Muscle of back (tissue), 13 donors: ENCODE measurements at places on chromosomes 13 and 19.
A peak's percentile ranks its signal among the peaks of the same experiment; 100 is the strongest.

GRCh38 chr19:47729799-47730520 is 15.4 kb upstream of the NOP53 start:
- DNase-seq, result no peak

DNA sequence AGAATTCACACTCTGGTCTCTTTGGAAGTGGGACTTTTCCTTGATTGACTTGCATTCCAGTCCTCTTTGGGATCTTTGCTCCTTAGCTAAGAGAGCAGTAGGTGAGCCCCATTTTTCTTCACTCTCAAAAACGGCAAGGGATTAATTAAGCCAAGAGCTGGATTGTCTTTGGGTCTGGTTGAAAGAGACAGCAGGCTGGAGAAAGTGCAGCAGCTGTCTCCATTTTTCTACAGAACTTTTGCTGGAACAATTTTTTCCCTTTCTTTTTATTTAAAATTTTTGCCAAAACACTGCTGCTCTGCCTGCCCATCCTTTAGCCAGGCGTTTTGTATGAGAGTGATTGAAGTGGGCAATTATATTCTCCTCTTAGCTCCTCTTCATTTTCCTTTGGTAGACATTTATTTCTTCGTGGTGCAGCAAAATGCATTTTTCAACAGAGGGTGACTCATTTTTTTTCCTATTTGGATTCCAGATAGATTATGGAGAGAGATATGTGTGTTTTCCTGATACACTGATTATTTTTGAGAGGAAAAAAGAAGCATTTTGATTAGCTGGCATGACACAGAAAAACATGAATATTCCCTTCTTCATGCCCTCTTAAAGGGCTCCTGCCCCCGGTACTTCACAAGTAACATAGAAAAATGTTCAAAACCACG is 371.2 kb upstream of the NBEA start:
- no peak for DNase-seq

DNA sequence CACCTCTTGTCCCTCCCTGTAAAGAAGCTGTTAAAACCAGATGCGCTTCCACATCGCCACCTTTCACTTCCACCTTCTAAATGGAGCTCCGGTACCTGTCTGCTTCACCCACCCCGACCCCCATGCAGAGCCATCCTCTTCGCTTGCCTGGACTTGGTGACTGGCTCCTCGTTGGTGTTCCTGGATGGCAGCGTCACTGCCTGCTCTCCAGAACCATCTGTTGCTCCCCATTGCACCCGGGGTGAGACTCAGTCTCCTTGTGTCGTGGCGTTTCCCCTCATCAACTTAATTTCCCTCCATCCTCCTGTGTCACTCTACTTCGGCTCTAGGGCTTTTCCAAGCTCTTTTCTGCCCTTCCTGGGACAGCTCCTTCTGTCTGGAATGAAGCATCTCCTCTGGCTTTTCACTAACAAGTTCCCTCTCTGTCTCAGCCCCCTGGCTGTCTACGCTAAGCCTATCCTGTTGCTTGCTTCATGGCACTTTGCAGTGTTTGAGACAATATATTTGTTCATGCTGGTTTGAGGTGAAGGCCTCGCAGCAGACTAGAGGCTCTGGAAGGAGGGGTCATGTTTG is 10.3 kb downstream of the CEBPG start:
- no peak for DNase-seq

- DNase-seq, result no peak
Observed at GRCh38 chr13:46687810-46688209, 109.2 kb downstream of the ESD start.

DNA sequence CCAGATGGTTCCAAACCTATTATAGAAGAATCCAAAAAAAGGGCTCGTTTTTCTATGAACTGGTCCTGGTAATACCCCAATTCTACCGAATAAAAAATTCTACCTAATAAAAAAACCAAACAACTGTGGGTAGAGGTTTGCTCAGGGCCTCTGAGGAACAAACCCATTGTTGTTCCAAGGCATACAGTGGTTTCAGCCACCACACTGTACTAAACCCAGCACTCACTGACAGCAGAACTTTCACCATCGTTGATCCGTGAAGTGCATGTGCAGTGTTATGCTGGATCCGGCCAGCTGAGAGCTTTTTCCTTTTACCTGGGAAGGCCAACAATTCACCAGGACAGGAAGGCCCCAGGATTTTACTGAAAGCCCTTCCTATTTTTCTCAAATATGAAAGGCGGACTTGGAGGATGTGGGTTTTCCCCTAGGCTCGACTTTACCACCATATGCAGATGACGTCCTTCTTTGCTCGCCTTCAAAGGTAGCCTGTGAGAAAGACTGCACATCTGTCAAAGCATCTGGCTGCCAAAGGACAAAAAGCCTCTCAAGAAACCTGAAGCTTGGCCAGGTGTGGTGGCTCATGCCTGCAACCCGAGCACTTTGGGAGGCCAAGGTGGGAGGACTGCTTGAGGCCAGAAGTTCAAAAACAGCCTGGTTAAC is 7.2 kb upstream of the PABPC3 start:
- no peak for DNase-seq

- no peak for DNase-seq
Observed at GRCh38 chr19:648904-649801, 9.5 kb downstream of the FGF22 start.

GRCh38 chr19:14718522-14719116 is 28.8 kb downstream of the ZNF333 start:
- DNase-seq, result no peak

GRCh38 chr13:27622102-27622820 is 569 bp downstream of the POLR1D start:
- no peak for DNase-seq

GRCh38 chr13:65595916-65596315 is 1634.2 kb downstream of the PCDH9 start:
- peak; percentile 83 for DNase-seq

GRCh38 chr13:102400675-102401145 is 1.1 kb downstream of the FGF14 start:
- DNase-seq, result peak; percentile 38

DNA sequence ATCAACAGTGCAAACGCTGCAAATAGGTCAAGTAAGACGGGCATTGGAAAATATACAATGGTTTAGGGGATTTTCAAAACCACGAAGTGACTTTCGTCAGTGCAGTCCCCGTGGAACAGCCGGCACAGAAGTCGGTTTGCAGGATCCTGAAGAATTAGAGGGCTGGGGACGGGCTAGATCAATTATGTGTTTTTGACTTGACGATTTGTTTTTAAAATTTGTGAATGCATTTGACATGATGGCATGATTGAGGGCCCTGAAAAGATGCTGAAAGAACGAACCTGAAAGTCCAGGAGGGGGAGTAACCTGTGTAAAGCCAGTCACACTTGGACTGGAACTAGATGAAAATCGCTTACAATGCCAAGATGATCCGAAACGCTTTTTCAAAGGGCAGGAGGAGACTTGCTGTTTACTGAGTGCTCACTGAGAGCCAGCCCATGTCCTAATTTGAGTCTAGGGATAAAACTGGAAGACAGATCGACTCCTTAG is 8.9 kb upstream of the DGKH start:
- no peak for DNase-seq

DNA sequence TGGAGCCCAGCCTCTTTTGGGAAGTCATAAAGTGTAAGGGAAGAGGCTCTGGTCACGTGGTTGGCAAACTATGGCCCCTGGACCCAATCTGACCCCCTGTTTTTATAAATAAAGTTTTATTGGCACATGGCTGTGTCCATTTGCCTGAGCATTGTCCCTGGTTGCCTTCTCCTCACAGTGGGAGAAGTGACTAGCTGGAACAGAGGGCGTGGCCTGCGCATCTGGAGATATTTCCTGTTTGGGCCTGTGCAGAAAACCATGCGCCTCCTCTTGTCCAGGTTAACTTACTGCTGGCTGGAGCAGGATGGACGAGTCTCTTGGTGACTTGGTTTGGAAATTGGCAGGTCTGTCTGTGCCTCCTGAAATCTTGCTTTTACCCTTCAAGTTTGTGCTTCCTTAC is 48.3 kb downstream of the KDM4B start:
- no peak for DNase-seq

DNA sequence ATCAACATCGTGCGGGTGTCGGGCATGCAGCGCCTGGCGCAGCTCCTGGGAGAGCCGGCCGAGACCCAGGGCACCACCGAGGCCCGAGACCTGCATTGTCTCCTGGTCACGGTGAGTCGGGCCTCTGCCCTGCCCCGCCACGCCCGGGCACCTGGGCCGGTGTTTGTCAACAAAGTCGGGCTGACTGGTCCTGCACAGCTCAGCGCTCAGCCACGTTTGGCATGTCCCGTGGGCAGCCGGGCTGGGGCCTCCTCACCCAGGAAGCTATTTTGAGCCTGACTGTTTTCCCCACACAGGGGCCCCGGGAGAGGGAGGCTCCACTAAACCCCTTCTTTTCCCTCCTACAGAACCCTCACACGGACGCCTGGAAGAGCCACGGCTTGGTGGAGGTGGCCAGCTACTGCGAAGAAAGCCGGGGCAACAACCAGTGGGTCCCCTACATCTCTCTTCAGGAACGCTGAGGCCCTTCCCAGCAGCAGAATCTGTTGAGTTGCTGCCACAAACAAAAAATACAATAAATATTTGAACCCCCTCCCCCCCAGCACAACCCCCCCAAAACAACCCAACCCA is 1.3 kb downstream of the GADD45B start:
- no peak for DNase-seq

GRCh38 chr13:114059428-114059827 is 73.0 kb downstream of the RASA3 start:
- no peak for DNase-seq

GRCh38 chr19:1997353-1998233 is 17.9 kb downstream of the BTBD2 start:
- no peak for DNase-seq

DNA sequence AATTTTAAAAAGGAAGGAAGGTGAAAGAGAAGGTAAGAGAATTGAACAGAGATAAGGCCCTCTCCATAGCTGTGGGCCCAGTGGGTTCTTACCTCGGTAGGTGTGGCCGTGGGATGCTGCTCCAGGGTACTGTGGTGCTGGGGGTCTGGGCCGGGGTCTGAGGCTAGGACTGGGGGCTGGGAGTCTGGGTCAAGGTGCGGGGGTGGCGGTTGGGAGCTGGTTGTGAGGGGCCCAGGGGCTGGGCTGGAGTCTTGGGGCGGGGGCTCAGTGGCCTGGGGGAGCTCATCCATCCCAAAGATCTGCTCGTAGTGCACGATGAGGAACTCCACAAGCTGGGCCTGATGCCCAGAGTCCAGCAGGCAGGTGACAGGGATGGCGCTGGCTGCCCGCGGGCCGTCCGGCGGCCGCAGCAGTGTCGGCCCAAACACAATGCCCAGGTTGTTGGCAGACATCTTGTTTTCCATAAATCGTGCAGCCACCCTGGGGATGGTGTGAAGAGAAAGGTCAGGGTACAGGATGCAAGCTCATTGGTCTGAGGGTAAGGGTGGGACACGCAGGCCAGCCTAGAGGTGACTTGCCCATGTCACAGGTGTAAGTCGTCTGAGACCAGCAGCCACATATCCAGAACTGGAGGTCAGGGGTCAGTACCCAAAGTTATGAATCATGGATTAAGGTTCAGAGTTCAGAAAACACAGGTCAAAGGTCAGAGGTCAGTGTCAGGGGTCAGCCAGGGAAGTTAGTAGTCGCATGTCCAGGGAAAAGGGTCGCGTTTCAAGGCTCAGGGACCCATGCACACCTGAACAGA is 5.9 kb upstream of the LPAR2 start:
- no peak for DNase-seq
